ENCODE measurements at places on chromosomes 7 and 10.
A peak's percentile ranks its signal among the peaks of the same experiment; 100 is the strongest.

- DNase-seq = no peak
Observed at GRCh38 chr7:79730971-79731370, 277.5 kb upstream of the MAGI2 start.

DNA sequence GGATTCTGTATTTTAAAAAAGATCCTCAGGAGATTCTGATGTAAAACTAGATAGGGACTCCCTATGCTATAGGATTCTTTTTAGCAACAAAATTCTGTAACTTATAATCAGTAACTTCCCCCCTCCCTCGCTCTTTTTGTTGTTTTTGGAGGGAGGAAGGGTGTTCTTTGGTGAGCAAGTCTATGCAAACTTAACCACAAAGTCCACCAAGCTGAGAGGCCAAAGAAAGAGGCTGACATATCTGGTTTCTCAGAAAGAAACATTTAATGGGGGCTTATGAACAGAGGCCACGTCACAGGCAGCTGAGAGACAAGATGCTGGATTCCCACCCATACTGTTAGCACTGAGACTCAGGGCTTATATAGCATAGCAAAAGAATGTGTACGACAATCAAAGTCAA is 14.3 kb upstream of the ABCB5 start:
- no peak for DNase-seq

DNA sequence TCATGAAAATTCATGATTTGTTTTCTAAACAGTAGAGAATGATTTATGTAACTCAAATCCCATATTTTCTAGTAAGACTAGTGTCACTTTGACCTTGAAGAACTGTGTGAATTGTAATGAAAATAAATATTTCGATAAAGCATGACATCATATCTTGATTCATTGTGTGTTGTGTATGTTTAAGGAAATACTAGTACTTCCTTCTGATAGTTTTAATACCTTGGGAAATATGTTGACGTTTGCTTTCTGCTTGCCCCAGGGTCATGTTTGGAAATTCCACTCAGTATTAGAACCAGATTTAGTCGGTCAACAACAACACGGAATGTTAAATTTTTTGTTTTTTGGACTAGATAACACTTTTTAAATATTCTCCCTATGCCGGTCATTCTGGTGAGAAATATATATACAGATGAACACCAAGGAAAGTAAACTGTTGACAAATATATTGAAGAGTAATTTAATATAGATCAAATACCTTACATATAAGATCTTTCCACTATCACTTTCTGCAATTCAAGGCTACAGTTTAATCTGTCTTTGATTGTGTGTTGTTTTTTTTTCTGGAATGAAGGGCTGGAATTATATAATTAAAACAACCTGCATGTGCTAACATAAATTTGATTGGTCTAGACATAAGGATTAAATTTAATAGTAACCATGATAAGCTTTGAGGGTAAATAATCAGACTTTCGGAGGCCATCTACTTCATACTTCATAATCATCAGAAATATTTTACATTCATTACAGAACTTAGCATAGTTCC is 126.2 kb downstream of the MDFIC start:
- DNase-seq = no peak

- no peak for DNase-seq
Observed at GRCh38 chr7:80440883-80441282, 71.0 kb downstream of the GNAT3 start.

GRCh38 chr7:149285603-149286002 is 23.6 kb downstream of the ZNF783 start:
- DNase-seq = no peak

DNA sequence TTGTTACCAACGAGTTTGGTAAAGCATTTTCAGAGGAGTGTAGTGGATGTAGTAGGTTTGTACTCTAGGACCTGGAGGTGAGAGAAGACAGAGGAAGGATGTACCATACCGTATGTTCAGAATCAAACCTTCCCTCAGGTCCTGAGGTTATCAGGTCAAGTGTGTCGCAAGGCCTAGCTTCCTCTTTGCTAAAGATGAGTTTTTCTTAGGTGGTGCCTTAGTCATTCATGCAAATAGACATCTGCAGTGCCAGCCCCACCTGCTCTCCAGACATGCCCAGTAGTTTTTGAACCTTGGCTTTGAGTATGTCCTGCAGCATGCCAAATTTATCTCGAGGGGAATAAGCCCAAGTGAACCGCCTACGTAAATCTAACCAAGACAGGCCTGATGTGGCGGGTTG is 71.3 kb downstream of the HDAC9 start:
- DNase-seq = no peak

- no peak for DNase-seq
Observed at GRCh38 chr7:121385800-121386179, 10.3 kb downstream of the FAM3C start.

- DNase-seq = no peak
Observed at GRCh38 chr10:18079665-18080295, 60.4 kb upstream of the CACNB2 start.

DNA sequence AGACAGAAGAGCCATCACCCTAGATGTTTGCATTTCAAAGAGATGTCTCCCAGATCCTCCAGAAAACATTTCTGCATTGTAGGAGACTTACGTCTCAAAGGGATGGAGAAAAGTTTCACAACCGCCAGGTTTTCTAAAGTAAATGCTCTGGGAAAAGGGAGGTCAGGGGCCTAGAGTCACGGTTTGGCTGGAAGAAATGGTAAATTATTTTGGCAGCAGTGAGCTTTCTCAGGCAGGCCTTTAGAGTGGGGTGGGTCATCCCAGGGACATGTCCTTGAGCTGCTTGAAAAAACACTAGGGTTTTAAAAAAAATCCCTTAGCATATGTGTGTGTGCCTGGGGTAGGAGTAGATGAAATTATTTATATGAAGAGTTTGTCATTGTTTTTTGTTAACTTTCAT is 728.8 kb downstream of the TYW1 start:
- no peak for DNase-seq

DNA sequence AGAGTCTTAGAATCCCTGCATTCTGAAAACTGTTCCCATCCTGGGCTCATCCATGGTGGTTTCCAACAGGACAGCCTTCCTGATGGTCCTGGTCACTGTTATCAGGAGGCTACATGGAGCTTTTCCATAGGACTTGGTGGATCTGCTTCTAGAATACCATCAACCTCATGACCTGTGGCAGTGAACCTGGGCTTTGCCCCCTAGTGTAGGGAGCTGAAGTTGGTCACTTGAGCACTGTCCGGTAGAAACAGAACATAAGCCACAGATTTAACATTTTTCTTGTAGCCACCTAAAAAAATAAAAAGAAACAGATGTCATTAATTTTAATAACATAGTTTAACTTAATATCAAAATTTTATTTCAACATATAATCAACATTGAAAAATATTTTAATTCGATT is 165.8 kb downstream of the TMEM178B start:
- no peak for DNase-seq

GRCh38 chr10:73872190-73872710 is 2.1 kb downstream of the CAMK2G start:
- no peak for DNase-seq

GRCh38 chr10:6135039-6135438 is 46.2 kb downstream of the RBM17 start:
- DNase-seq = no peak

- DNase-seq = no peak
Observed at GRCh38 chr7:157727964-157728615, 391.3 kb downstream of the DNAJB6 start.

DNA sequence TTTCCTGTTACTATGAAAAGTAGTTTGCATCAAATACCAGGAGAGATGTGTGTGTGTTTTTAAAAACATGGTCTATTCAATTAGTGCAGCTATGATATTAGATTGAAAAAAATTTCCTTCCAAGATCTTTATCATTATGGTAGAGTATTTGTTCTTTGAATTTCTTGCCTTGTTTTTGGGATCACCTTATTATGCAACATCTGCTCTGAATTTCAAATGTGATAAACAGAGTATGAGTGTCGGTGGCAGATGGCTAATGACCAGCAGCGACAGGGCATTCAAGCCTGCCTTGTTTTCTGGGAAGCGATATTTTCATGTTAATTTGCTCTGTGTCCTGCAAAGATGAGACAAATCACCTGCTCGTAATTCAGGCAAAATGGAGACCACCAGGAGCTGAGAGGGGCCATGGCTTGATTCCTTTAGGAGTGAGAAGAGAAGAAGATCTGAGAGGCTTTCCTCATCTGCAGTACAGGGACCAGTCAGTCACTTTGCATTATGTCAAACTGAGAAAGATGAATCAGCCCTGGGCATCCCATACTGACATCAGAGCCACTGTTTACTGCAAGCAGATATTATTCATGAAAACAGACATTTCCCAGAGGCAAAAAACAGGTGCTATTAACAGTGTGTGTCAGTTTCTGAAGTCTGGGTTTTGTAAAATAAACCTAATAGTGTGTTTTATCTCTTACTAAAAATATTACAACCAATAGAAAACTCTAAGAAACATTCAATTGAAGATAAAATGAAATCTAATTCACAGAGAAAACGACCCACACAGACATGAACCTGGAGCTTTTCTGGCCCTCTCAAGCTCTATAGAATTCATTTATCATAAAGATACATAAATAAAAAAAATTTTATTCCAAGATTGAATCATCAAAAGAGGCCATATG is 67.6 kb downstream of the CDK6 start:
- DNase-seq = no peak

GRCh38 chr7:37706804-37707203 is 23.2 kb downstream of the GPR141 start:
- DNase-seq = no peak

GRCh38 chr10:32959006-32959920 is 1.2 kb upstream of the ITGB1 start:
- DNase-seq = no peak

DNA sequence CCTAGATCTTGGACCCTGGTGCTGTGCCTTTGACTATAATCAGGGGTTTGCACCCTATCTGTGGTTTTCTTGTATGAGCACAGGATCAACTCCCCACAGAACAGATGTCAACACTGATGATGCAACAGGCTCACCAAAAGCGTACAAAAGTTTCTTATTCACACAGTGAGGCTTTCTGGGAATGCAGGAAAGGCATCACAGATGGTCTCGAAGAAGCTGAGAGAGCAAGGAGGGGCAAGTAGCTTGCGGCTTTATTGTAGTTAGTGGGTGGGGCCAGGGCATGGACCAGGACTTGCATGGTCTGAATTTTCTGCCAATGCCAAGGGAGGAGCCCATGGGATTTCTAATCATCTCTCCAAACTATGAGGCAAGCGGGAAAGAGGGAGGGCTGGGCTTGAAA is 46.2 kb downstream of the SEC61G start:
- DNase-seq = no peak

GRCh38 chr10:15744217-15744865 is 24.6 kb upstream of the ITGA8 start:
- DNase-seq = peak; percentile 74

- DNase-seq = no peak
Observed at GRCh38 chr7:16428672-16429071, 7.3 kb upstream of the CRPPA start.

DNA sequence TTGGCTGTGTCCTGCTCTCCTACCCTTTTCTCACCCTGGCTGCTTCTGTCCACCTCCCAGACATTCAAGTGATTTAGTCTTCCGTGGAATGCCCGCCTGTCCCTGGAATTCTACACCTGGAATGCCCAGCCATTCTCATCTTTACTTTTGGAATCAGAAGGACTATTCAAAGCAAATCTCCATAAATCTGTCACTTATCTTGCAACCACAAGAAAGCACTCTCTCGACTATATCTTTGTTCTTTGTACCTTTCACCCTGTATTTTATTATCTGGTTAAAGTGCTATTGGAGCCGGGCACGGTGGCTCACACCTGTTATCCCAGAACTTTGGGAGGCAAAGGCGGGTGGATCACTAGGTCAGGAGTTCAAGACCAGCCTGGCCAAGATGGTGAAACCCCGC is 79.3 kb upstream of the KMT2E start:
- DNase-seq = no peak

- DNase-seq = no peak
Observed at GRCh38 chr7:22275661-22276060, 81.3 kb downstream of the RAPGEF5 start.

DNA sequence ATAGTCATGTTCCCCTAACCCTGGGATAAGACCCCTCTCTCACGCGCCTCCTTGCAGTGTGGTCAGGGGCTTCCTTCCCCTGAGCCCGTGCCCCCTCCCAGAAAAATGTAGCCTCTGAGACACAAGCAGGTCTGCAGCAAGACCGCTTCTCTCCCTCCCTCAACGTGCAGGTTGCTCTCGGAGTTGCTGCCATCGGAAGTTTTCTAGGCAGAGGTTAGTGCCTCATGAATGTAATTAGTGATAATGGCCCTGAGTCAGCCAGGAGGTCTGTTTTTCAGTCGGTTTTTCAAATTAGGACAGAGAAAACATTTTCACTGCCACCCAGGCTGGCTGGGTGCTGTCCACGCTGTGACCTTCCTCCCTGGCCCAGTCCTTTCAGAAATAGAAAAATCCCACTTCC is 43.2 kb upstream of the PRLHR start:
- no peak for DNase-seq

DNA sequence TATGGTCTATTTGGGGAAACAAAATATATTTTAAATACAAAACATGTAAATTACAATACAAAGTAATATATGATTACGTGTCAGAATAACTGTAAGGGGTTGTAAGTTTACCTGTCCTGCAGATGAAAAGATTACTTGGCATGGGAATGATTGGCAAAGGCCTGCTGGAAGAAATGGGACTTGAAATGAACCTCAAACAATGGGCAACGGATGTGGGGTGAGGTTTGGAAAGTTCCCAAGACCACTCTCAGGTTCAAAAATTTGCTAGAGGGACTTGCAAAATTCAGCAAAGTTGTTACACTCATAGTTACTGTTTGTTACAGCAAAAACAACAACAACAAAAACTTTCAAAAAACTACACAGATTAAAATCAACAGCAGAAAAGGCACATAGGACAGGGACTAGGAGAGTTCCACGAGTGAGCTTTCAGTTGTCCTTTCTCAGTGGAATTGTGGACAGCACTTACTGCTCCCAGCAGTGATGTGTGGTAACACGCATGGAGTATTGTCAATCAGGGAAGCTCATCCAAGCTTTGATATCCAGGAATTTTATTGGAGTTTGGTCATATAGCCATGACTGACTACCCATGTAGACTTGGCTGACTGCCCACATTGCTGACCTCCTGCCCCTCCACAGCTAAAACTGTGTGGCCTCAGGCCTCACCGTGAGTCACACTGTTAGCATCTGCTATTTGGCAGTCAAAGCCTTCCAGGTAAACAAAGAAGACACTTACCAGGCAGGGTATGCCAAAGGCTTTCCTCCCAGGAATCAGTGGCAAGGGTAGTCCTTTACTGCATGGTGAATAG is 43.8 kb downstream of the EXOC6 start:
- peak; percentile 36 for DNase-seq

GRCh38 chr7:97851683-97852082 is 20.5 kb downstream of the ASNS start:
- DNase-seq = no peak

- DNase-seq = no peak
Observed at GRCh38 chr7:70585071-70585470, 546.9 kb upstream of the GALNT17 start.

DNA sequence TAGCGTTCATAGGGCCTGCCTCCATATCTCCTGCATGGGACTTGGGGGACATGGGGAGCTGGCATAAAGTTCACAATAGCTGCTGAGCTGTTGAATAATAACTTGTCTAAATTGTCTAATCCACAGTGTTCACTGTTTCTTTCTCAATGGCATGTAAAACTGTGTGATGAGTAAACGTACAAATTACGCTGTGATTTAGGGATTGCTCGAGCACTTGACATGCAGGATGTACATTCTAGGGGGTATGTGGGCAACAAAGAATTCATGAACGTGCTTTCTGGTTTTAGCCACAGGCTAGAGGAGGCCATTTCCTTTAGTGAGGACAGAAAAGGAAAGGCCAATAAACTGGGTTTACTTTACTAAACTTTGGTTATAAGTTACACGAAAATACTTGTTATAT is 534.2 kb upstream of the ZWINT start:
- DNase-seq = no peak
